ENCODE measurements at places on chromosomes 6 and 20.

DNA sequence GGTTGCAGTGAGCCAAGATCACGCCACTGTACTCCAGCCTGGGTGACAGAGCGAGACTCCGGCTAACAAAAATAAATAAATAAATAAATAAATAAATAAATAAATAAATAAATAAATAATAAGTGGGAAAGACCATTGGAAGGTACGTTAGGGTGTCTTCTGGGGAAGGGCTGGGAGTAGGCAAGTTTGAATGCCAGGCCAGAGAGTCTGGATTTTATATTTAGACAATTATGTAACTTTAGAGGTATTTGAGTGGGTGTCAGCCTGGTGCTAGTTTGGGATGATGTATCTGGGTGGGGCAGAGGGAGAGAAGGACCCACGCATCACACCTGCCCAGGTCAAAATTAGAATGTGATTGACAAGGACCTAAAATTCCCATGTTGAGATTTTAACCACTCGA is 108.5 kb upstream of the PRND start:
- no peak for DNase-seq

DNA sequence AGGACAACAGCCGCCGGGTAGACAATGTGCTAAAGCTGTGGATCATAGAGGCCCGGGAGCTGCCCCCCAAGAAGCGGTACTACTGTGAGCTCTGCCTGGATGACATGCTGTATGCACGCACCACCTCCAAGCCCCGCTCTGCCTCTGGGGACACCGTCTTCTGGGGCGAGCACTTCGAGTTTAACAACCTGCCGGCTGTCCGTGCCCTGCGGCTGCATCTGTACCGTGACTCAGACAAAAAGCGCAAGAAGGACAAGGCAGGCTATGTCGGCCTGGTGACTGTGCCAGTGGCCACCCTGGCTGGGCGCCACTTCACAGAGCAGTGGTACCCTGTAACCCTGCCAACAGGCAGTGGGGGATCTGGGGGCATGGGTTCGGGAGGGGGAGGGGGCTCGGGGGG is 16.7 kb upstream of the ZBTB9 start:
- no peak for DNase-seq

DNA sequence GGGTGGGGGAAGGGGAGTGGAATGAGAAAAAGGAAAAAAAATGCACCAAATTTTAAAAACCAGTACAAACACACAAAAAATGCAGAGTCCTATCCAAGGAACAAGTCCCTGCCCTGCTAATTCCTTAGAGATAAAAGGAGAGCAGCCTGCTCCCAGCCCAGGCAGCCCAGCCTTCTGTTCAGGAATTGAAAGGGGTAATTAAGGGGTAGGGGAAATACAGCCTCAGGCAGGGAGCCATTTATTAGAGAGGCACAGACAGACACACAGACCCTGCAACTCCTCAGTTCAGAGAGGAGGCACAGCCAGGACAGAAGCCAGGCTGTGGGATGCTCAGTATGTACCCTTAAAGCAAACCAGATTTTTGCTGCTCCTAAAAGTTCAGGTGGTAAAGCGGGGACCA is 137.2 kb downstream of the EYA2 start:
- DNase-seq = no peak

GRCh38 chr6:63663147-63663955 is 27.7 kb downstream of the PHF3 start:
- DNase-seq = no peak

GRCh38 chr6:104936766-104937535 is 20.0 kb upstream of the LIN28B start:
- DNase-seq = no peak

DNA sequence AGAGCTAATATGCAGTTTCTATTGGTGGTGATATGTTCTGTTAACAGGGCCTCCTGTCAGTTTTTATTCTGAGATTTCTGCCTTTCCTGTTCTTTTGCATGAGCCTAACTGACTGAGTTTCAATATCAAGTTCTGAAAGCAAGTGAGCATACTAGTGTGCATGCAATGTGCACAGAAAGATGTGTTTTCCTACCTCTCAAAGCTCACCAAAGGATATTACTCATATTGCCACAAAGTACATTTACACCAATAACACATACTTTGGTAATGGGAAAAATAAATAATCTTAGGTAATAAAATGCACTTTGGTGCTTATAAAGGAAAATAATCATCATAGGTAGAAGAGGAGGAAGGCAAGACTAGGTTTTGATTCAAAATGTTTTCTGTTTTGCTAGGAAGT is 195.0 kb downstream of the KHDC1L start:
- no peak for DNase-seq

Measured in NCI-H187 (cell line).